ENCODE measurements at places on chromosomes 11 and 22.
A peak's percentile ranks its signal among the peaks of the same experiment; 100 is the strongest.

GRCh38 chr11:31499576-31500178 lies 9.7 kb downstream of the IMMP1L start:
- H3K27ac ChIP-seq: no peak overlapping the region
- H3K27me3 ChIP-seq: no peaks in the 10 kb centered on the region
- H3K4me1 ChIP-seq: peaks cover 3% of the 10 kb centered on the region
- H3K4me3 ChIP-seq: no peak overlapping the region
- peaks cover 37% of the 10 kb centered on the region for H3K36me3 ChIP-seq

GRCh38 chr11:120283124-120283523 lies 42.0 kb upstream of the TLCD5 start:
- peaks cover 17% of the 10 kb centered on the region for H3K27me3 ChIP-seq
- no peak overlapping the region for H3K4me3 ChIP-seq
- no peak for DNase-seq
- H3K36me3 ChIP-seq: no peaks in the 10 kb centered on the region
- no peak overlapping the region for H3K27ac ChIP-seq

DNA sequence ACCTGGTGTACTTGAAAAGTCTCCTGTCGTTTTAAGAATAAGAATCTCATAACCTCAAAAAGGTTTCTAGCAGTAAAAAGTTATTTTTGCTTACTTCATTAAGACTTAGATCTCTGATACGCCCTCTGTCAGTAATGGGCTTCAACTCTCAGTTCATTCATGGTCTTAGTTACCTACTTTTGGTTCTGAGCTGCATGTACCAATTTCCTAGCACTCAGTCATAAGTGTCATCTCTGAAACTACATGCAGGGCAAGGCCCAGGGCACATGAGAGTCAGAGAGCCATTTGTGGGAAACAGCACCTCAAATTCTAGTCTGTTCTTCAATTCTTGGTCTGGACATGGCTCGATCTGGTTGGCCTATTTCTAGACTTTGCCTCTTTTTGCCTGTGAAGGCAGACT lies 838.4 kb downstream of the FAM181B start:
- H3K4me3 ChIP-seq: no peak overlapping the region
- no peaks in the 10 kb centered on the region for H3K27me3 ChIP-seq
- no peak for DNase-seq
- no peaks in the 10 kb centered on the region for H3K4me1 ChIP-seq

DNA sequence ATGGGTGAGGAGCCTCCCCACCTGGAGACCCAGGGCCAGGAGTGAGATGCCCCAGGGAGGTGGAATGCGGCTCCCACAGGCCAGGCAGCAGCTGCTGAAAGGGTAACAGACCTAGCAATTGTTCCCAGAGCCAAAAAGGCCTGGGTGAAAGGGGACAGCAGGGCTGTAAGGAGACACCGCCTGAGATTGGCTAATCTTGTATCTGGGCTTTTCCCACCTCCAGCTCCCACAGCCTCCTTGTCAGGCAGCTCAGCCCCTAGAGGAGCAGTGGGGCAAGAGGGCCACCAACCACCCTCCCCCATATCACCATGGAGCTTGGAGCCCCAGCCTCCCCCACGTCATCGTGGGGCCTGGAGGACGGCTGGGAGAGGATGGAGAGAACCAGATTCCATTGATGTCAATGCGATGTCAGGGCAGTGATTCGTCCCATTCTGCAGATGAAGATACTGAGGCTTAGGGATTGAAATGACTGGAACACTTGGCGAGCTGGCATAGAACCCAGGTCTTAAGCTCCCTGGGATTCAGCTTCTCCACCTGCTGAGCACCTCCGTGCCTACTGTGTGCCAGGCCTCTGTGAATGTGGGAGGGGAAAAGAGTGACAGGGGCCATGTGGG lies 2.9 kb upstream of the MGAT3 start:
- peaks cover 39% of the 10 kb centered on the region for H3K36me3 ChIP-seq
- peaks cover 31% of the 10 kb centered on the region for H3K27me3 ChIP-seq

GRCh38 chr11:125995313-125995712 lies 49.5 kb downstream of the VSIG10L2 start:
- H3K36me3 ChIP-seq: no peaks in the 10 kb centered on the region
- no peaks in the 10 kb centered on the region for H3K27me3 ChIP-seq
- H3K27ac ChIP-seq: no peak overlapping the region
- H3K4me1 ChIP-seq: no peaks in the 10 kb centered on the region
- no peak overlapping the region for H3K4me3 ChIP-seq

DNA sequence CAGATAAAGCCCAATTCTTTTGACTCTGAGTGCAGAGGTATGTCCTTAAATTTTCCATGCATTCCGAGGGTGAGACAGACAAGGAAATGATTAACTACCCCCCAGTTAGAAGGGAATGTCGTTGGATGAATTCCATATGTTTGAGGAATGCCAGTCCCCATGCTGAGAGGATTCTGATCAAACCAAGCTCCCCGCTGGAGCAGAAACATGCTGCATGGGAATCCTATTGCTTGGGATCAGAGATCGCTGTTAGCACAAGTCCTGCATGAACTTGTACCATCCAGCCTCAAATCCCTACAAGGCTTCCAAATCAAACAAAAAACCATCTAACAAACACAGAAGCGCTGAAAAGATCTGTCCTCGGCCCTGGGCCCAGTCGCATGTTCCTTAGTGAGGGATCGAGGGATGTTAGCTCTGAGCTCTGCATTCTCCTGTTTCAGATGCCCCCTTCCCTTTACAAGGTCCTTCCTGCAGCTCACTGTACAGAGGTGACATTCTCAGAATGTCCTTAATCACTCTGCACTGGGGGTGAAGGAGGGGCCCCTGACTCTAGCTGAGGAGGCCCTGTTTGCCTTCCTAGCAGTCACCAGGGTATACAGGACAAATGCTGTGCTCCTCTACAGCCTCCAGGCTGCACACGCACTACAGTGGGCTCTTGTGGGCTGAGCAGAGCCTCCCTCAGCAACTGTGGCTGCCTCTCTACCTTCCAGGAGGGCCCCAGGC lies 353.4 kb downstream of the TENM4 start:
- H3K36me3 ChIP-seq: no peaks in the 10 kb centered on the region

DNA sequence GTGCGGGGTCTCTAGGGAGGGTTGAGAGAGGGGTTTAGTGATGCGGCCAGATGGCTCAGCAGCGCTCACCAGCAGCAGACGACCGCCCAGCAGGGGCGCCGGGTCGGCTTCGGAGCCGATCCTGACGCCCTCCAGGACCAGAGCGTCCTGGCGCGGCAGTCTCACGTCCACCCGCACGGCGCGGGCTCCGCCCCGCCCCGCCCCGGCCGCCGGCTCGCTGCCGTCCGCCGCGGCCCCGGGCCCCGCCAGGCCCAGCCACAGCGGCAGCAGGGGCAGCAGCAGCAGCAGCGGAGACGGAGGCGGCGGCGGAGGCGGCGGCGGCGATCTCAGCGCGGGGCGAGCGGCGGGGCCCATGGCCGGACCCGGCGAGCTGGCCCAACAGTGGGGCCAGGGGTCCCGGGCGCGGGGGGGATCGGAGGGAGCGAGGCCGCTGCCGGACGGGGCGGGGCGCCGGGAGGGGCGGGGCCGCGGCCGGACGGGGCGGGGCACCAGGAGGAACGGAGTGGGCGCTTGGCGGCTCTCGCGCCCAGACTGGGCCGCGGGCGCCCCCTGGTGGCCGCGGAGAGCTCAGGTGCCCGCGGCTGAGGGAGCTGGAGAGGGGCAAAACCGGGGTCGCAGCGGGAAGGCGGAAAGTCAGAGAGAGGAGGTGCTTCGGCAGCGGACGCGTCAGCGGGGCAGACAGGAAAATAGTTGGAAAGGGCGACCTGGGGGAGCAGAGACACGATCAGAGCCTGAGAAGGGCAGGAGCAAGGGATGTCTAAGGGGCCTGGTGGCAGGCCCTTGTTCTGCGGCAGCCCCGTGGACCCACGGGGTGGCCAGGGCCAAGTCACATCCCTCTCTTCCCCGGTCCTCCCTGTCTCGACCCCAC lies at the start of gene RNF215:
Gene RNF215, minus strand, starts transcription at position 452 of the 868 bp plus-strand sequence. Its CDS starts 98 bp downstream, at position 354.
- H3K27me3 ChIP-seq: no peaks in the 10 kb centered on the region
- no peaks in the 10 kb centered on the region for H3K36me3 ChIP-seq
- H3K4me3 ChIP-seq: peak within 1 kb of the TSS; percentile 77
- H3K4me1 ChIP-seq: peaks cover 29% of the 10 kb centered on the region

DNA sequence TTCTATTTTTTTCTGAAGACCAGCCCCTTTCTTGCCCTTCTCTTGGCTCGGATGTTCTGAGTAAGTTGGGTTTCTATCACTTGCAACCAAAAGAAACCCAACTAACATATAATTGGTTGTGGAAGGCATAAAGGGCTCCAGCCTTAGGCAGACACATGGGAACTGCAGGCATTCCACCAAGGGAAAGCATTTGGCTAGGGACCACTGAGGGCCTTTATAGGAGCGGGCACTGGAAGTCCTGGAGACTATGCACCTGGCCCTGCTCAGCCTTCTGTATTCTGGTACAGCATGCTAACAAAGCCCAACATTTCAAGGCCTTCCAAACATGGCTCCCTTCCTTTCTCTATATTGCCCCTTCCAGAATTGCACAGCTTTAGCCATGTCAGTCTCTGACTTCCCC lies 17.6 kb upstream of the LMO1 start:
- DNase-seq: no peak
- H3K4me3 ChIP-seq: no peak overlapping the region
- no peaks in the 10 kb centered on the region for H3K36me3 ChIP-seq
- no peaks in the 10 kb centered on the region for H3K4me1 ChIP-seq
- no peak overlapping the region for H3K27ac ChIP-seq
- H3K27me3 ChIP-seq: peaks cover 10% of the 10 kb centered on the region
